ENCODE measurements at places on chromosomes 12 and 14. TPM values are rescaled to one million over a fixed set of nuclear protein-coding genes. Genes with fewer than 3 reads are reported as not detected.

GRCh38 chr12:59070322-59070933 lies 150.1 kb upstream of the LRIG3 start:
- no peak for DNase-seq

GRCh38 chr14:100840286-100841065 lies 14.6 kb downstream of the MEG3 start:
- no peak for DNase-seq

- no peak for DNase-seq
These were observed 8.7 kb downstream of the NUP107 start for GRCh38 chr12:68695454-68695853.

DNA sequence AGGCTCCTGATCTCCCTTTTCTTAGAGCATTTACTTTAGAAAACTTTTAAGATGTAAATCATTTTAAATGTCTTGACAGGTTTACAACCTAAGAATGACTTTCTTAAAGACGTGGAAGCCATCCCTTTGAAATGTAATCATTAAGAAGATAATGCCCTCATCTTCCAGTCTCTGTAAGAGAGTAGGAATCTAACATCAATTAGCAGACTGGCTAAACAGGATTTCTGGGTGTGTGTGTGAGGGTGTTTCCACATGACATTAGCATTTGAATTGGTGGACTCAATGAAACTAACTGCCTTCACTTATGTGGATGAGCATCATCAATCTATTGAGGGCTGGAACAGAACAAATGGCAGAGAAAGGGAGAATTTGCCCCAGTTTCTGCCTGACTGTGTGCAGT lies 329.5 kb downstream of the RPL10L start:
- DNase-seq, result no peak

- no peak for DNase-seq
These were observed 12.2 kb downstream of the RERG start for GRCh38 chr12:15208871-15209656.

DNA sequence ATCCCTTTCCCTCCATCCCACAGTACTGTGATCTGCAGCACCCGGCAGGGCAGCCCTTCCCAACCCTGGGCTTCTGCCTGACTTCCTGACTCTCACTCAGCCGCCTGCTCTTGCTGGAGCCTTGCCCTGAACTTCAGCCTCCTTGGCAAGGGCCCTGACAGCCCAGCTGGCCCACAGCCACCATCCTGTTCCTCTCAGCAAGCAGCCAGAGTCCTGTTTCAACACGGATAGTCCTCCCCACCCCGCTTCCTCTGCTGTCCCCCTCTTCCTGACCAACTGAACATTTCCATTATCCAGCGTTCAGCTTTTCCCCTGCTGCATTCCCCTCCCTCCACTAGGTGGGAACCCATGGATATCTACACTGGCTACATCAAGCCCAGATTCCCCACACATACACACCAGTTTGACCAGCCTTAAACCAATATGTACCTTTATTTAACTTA lies 74.0 kb upstream of the MDM1 start:
- DNase-seq, result no peak

DNA sequence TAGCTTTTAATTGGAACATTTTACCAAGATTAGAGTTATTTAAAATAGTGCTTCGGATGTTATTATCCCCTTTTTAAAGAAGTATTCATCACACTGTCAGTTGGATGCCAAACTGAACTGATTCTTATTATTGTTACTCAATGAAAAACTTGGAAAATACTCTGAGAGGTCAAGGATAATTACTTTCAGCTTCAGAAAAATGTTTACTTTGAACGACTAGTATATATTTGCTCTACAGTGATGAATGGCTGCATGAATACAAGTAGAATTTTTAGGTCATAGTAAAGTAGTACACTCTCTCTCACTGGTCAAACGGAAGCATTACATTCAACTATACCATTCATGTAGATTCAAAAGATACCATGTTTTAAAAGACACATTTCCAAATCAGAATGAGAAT lies 269.2 kb downstream of the CCDC91 start:
- DNase-seq, result no peak

DNA sequence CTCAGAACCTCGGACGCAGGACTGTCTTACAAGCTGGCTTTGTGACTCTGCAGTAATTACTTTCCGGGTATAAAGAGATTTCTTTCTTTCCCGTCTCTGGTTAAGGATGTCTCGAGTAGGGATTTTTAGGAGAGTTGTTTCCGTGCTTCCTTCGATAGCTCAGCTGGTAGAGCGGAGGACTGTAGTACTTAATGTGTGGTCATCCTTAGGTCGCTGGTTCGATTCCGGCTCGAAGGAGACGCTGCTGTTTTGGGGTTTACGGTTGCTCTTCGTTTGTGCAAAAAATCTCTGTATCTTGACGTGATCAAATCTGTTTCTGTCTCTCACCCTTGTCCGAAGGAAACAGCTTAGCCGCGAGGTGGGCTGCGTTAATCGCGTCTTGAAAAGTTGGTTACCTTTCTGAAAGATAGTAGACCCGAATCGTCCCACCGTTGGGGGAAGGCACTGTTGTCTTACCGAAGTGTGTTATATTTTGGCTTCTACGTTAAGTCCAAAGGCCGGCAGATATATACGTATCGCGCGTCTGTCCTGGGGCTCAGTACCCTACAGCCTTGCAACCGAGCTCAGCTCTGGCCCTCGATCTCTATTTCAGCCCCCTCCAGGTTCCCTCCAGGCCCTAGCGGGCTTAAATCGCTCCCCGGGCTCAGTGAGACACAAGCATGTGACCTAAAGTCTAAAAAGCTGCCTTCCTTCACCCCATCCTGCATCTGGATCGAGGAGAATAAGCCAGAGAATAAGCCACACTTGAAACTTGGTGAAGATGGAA lies 1.1 kb upstream of the RNASE4 start:
- DNase-seq, result peak; percentile 91

- DNase-seq, result no peak
These were observed 11.4 kb upstream of the RNF34 start for GRCh38 chr12:121388421-121388981.

- DNase-seq, result peak; percentile 85
These were observed 9.8 kb upstream of the C12orf42 start for GRCh38 chr12:103505371-103506236.

- peak; percentile 48 for DNase-seq
These were observed 72.4 kb downstream of the IQSEC3 start for GRCh38 chr12:138898-139534.

DNA sequence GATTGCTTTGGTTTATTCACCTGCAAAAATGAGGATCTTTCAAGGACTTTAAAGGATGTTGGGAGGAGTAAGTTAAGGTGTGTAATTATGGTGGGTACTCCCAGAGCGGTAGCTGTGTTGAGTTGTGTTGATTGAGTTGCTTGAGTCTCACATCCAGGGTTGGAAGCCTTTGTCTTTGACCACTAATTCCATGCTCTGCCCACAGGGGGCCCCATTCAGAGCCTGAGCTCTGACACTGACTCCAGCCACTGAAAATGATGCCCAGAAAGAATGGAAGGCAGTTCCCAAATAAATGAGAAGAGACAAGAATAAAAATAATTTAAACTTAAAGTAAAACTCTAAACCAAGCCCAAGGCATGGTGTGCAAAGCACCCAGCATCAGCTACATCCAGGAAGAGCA lies 237.4 kb upstream of the PWP1 start:
- DNase-seq, result no peak

GRCh38 chr12:56046027-56046780 lies 4.5 kb downstream of the RPS26 start:
- DNase-seq, result no peak

- DNase-seq, result no peak
These were observed 141.3 kb downstream of the PRKCH start for GRCh38 chr14:61462566-61463193.

- DNase-seq, result peak; percentile 39
These were observed 19.2 kb downstream of the CLIP1 start for GRCh38 chr12:122403115-122403770.

DNA sequence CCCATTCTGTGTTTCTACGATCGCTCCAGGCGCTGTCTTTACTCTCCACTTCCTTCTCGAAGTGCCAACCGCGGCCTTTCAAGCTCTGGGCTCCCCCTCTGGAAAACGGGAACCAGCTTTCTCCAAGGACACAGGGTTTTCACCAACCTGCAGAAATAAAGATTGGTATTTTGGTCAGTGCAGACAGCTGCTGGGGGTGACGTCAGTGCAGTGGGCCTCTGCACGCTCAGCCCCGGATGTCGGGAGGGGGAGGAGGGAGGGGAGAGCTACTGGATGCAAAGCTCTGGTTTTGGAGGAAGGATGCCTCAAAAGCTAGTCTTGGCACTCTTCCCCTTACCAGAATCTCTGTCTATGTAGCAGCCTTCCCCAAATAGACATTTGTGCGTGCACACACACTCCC lies 19.9 kb downstream of the HRK start:
- peak; percentile 61 for DNase-seq

DNA sequence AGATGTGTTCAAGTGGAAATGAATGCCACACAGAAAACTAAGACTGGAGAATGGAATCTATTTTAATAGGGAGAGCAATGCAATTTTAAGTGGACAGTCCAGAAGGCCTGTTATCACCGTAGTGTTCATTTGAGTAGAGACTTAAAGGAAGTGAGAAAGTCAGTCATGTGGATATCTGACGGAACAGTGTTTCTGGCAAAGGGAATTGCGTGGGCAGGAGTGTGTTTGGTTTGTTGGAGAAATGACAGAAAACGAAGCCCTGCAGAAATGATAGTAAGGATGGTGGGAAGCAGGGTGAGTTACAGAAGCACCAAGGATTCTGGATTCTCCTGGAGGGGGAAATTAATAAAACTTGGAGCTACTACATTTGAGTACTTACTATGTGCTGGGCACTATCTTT lies 776.6 kb downstream of the MED13L start:
- DNase-seq, result no peak

DNA sequence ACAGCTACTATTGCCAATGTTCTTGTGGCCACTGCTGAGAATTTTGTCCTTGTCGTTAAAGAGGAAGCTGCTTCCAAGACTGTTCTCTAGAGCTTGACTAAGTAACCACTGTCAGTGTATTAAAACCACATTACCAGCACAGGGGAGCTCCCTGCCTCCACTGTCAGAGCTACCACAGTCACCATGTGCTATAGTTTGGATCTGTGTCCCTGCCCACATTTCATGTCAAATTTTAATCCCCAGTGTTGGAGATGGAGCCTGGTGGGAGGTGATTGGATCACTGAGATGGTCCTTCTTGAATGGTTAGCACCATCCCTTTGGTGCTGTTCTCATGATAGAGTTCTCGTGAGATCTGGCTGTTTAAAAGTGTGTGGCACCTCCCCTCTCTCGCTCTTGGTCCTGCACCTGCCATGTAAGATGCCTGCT lies 23.2 kb upstream of the RAP1B start:
- DNase-seq, result peak; percentile 81

DNA sequence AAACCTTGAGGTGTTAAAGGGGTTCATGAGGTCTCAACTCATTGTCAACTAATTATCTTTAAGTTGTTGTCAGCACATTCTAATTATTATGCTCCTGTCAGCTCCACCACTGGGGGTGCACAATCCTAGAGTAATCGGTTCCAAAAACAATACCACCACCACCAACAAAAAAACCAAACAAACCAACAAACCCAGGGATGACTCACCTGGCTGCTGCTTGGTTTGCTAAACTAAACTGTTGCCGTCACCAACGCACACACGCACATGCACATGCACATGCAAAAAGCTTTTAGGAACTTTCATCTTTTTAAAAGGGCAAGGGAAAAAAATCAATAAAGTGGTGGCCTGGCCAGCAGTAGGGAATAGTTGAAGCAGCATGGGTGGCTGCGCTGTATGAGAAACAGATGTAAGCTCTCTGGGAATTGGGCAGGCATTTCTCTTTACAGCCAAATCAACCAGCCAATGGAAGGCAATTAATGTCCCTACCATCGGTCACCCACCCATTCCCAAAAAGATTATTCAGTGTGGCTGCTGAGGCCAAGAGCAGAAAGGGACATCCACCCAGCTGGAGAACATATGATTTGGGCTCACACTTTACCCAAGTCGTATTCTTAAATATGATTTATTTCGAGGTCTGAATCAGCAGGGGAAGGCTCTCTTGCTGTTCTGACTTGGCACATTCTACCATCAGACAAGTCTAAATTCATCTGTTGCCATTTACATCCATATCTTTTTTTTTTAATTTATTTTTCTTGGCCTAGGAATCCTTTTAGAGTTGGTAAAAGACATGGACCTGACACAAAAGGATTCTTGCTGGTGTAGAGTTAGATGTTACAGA lies 20.0 kb downstream of the TMEM30B start:
- DNase-seq, result no peak

DNA sequence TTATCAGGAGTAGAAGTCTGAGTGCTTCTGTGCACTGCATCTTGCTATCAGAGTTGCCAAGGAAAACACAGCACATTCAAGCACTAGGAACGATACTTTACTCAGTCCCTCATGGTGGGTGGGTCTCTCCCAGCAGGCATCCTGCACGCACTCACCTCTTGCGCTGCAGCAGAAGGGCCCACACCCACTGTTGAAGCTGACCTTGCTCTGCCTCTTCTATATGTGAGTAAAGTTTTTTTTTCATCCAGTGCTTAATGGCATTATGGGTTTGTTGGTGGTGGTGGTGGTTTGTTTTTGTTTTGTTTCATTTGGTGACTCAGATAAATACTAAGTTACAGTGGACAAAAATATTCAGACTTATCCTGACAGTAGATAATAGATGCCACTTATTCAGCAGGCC lies 348.5 kb downstream of the EGLN3 start:
- no peak for DNase-seq

DNA sequence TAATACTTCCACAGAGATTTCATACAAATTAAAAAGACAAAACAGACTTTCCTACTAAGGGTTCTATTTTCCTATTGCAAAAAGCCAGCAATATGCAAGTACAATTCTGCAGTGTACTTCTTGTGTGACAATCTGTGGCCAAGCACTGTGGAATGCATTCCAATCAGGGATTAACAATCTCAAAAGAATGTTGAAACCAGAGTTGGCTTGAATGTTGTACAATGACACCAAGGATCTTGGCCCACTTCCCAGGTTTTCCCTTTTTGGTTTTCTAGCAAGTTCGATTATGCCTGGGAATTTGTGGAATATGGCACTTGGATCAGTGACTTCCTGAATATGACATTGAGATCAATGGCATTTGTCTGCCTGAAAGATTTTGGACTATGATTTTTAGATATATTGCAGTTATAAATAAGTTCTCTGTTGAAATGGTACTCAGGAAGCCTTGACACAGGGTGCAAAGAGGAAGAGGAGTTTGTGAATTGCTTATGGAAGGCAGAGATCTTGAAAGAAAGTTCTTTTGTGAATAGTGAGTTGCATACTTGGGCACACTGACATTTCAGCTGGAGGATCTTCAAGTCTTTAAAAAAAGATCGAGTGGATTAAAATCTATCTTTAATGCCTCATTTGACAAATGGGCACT lies 81.4 kb upstream of the FERMT2 start:
- DNase-seq, result no peak

GRCh38 chr12:95151406-95151805 lies 65.9 kb downstream of the FGD6 start:
- DNase-seq, result no peak

- no peak for DNase-seq
These were observed 77.5 kb upstream of the IFNG-AS1 start for GRCh38 chr12:67911789-67912188.

FLRT2 gene
- total RNA-seq, result not detected

CD163L1 gene
- not detected for total RNA-seq

TAS2R30 gene
- total RNA-seq, result 1.6 TPM

ZNF891 gene
- total RNA-seq, result 1.2 TPM

PAN2 gene
- total RNA-seq, result 82.7 TPM

A2ML1 gene
- total RNA-seq, result not detected

MYH6 gene
- not detected for total RNA-seq

KLRC1 gene
- 0.21 TPM for total RNA-seq

PMEL gene
- total RNA-seq, result 1.2 TPM

RAB21 gene
- 76.3 TPM for total RNA-seq

PLEKHG7 gene
- not detected for total RNA-seq

MAP3K9 gene
- total RNA-seq, result 5.6 TPM

BATF gene
- total RNA-seq, result 178 TPM

RGS6 gene
- total RNA-seq, result not detected
